ENCODE measurements at places on chromosomes 1 and 21. TPM values are rescaled to one million over a fixed set of nuclear protein-coding genes. Genes with fewer than 3 reads are reported as not detected.

Gene FAM78B
- total RNA-seq = 3.1 TPM

DNA sequence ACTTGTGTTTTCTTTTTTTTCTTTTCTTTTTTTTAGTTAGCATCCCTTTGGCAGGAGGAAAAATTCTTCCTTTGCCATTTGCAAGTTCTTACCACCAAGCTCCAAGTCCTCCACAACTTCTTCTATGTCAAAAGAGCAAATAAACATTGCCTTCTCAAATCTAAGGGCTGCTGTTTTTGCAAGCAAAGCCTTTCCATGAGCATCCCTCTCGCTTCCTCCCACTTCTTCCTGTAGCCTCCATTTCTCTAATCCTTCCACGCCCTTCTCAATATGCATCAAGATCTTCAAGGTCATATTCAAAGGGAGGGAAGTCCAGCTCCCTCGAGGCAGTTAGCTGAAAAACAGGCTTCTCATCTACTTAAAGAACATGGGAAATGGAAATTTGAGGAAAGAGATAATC lies 147.1 kb downstream of the ADSS2 start:
- H3K4me1 ChIP-seq = no peaks in the 10 kb centered on the region
- H3K4me3 ChIP-seq = no peak overlapping the region
- peaks cover 5% of the 10 kb centered on the region for H3K27me3 ChIP-seq
- H3K36me3 ChIP-seq = peaks cover 3% of the 10 kb centered on the region
- no peak overlapping the region for H3K27ac ChIP-seq

DNA sequence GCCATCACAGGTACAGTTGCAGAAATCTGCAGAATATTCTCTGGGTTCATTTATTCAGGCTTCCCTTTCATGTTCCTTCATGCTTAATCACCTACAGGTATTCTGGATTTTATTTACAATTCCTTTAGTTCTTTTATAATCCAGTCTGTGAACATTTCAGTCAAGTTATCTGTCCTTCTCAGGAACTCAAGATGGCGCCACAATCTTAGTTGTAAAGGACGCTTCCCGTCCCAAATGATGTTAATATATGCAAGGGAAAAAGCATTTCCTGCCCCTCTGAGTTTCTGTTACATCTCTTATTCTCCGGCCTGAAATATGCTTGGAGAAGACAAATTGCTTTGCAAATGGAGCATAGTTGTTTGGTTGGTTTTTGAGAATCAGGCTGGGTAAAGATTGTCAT lies 19.3 kb downstream of the F3 start:
- H3K27me3 ChIP-seq = no peaks in the 10 kb centered on the region
- H3K36me3 ChIP-seq = no peaks in the 10 kb centered on the region
- no peak for DNase-seq
- H3K4me3 ChIP-seq = no peak overlapping the region
- no peak overlapping the region for H3K27ac ChIP-seq

GRCh38 chr1:40014253-40014706 lies 26.2 kb upstream of the CAP1 start:
- H3K4me3 ChIP-seq = no peak overlapping the region
- no peaks in the 10 kb centered on the region for H3K27me3 ChIP-seq
- no peaks in the 10 kb centered on the region for H3K36me3 ChIP-seq
- H3K27ac ChIP-seq = no peak overlapping the region
- no peak for DNase-seq

- H3K4me3 ChIP-seq = no peak overlapping the region
- DNase-seq = no peak
- peaks cover 4% of the 10 kb centered on the region for H3K4me1 ChIP-seq
- no peaks in the 10 kb centered on the region for H3K27me3 ChIP-seq
- H3K36me3 ChIP-seq = peaks cover 5% of the 10 kb centered on the region
Measured at GRCh38 chr1:32749332-32749731, 46.8 kb upstream of the SYNC start.

DNA sequence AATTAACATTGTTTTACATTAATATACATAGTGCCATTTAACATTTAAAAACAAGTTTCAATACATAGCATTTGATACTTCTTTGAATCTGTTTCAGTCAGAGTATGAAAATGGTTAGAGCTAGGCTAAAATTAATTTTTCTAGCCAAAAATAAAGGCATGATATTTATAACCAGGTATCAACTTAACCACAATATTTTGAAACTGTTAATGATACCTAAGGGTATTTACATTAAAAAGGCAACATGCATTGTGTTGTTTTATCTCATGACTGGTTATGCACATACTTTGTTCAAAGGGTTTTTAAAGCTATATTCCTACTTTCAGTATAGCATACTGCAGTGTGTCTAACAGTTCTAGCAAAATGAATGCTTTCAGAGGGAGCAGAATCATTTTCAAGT lies 130.0 kb downstream of the HS2ST1 start:
- H3K4me1 ChIP-seq = no peaks in the 10 kb centered on the region
- no peak overlapping the region for H3K4me3 ChIP-seq
- no peak for DNase-seq
- H3K27ac ChIP-seq = no peak overlapping the region
- no peaks in the 10 kb centered on the region for H3K27me3 ChIP-seq

GRCh38 chr1:39021426-39021825 lies 4.7 kb upstream of the NDUFS5 start:
- no peak for DNase-seq
- no peak overlapping the region for H3K27ac ChIP-seq
- no peaks in the 10 kb centered on the region for H3K36me3 ChIP-seq
- peaks cover 13% of the 10 kb centered on the region for H3K4me1 ChIP-seq
- no peaks in the 10 kb centered on the region for H3K27me3 ChIP-seq
- no peak overlapping the region for H3K4me3 ChIP-seq

DNA sequence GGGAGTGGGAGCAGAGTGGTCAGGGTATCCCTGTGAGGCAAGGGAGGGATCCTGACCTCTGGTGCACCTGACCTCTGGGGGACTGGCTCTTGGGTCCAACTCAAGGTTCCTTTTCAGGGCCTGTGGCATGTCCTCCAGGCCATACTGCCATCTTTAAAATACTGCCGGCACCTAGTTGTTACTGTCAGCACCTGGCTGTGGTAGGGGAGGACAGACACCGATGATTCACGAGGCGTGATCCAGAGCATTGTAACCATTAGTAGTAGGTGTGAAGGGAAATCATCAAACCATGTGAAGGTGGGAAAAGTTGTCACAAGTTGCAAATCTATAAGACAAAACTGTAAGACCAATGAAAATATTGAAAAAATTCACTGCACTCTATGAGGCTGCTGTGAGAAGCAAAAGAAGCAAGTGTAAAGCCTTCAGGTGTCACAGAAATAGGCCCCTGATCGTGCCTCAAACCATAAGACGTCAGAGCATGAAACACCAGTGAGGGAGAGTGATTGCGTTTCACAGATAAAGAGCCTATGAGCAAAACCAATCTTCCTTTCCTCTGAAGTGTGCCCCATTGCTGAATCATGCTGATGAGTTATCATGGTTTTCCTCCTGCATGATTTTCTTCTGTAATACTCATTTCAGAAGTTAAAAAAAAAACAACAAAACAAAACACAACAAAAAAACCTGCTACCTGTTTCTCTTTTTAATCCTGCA lies 55.3 kb downstream of the CDC7 start:
- H3K27ac ChIP-seq = no peak overlapping the region
- H3K27me3 ChIP-seq = peaks cover 5% of the 10 kb centered on the region
- H3K36me3 ChIP-seq = no peaks in the 10 kb centered on the region
- DNase-seq = no peak

- H3K36me3 ChIP-seq = peaks cover 2% of the 10 kb centered on the region
- peaks cover 7% of the 10 kb centered on the region for H3K4me1 ChIP-seq
- H3K27ac ChIP-seq = peak overlapping the region; percentile 76
- DNase-seq = no peak
- H3K27me3 ChIP-seq = no peaks in the 10 kb centered on the region
- H3K4me3 ChIP-seq = no peak overlapping the region
Measured at GRCh38 chr21:39686646-39687468, 58.1 kb upstream of the IGSF5 start.
